ENCODE measurements at places on chromosomes 6 and 20.

DNA sequence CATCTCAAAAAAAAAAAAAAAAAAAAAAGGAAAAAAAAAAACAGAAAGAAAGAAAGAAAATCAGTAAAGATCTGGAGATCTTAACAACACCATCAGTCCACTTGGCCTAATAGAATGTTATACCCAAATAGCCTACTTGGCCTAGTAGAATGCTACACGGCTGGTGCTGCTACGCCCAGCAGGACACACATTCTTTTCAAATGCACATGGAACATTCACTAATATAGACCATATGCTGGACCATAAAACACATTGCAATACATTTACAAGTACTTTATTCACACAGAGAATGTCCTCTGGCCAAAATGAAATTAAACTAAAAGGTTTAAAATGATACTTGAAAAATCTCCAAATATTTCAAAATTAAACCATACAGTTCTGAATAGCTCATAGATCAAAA, 80.0 kb upstream of the TNFAIP3 start:
- no peak for DNase-seq

GRCh38 chr20:4090756-4091489, 75.6 kb upstream of the RNF24 start:
- no peak for DNase-seq

DNA sequence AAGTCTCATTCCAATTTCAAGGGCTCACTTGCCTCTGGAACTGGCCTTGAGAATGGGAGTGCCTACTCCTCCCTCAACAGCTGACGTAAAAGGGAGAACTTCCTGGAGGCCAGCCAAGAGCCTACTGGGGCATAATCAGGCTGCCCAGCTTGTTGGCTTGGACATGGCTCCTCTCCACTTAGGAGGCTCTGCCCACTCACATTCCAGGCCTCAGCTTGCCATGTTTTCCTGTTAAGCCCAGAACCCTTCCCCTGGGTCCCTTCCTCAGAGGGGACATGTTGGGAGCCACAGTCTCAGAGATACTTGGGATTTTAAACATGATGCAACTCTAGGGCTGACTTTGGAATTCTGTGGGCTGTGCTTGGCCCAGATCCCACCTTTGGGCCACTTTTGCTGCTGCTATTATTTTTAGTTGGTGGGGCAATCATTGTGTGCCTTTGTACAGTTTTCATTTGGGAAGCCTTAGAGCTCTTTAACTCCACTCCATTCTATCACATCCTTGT, 31.5 kb upstream of the ADTRP start:
- no peak for DNase-seq

DNA sequence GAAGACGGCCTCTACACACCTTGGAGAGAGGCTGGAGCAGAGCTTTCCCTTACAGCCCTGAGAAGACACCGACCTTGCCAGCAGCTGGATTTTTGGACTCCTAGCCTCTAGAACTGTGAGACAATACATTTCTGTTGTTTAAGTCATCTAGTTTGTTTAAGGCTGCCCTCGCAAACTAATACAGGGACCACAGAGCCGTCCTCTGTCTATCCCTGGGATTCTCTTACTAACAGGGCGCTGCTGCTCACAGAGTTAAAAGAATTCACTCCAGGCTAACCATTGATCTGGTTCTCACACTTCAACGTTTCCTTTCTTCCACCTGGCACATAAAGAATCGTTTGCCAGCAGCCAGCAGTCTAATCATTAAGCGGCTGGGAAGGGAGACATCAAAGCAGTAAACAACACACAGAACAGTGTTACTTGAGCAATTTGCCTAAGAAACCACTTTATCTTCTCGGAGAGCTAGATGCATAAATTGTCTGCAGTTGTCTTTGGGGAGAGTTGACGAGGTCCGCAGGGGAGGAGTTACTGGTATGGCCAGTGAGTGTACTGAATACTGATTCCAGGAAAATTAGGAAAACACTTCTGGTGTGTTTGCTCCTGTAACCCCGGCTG, 103.5 kb upstream of the AKAP12 start:
- DNase-seq = no peak

- DNase-seq = no peak
These were observed 42.7 kb upstream of the EZR start for GRCh38 chr6:158861686-158862381.

GRCh38 chr6:37054580-37054979, 49.1 kb downstream of the FGD2 start:
- no peak for DNase-seq

- DNase-seq = no peak
These were observed 81.3 kb upstream of the COL21A1 start for GRCh38 chr6:56328728-56329090.

GRCh38 chr6:50003139-50003538, 18.7 kb downstream of the DEFB110 start:
- DNase-seq = no peak

DNA sequence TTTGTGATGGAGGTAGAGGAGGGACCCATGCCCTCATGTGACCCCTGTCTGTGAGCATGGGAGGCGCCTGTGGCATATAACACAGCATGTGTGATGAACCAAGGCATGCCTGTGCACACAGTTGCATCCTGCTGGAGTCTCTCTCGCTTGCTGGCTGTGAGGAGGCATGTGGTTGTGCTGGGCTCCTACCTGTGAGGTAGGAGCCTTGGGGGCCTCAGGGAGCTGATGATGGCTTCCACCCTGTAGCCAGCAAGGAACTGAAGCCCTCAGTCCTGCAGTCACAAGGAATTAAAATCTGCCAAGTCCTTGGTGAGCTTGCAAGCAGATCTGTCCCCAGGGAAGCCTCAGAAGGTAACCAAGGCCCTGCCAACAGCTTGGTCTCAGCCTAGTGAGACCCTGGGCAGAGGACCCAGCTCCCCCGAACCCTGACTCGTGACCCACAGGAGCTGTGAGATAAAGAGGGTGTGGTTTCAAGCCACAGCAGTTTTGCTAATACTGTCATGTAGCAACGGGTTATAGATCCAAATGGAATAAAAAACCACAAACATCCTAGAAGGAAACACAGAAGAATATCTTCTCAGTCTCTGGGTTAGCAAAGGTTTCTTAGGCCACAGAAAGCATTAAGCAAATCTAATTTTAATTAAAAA, 145.7 kb downstream of the WDR27 start:
- DNase-seq = no peak

GRCh38 chr6:2007165-2007564, 238.2 kb downstream of the GMDS start:
- DNase-seq = no peak

DNA sequence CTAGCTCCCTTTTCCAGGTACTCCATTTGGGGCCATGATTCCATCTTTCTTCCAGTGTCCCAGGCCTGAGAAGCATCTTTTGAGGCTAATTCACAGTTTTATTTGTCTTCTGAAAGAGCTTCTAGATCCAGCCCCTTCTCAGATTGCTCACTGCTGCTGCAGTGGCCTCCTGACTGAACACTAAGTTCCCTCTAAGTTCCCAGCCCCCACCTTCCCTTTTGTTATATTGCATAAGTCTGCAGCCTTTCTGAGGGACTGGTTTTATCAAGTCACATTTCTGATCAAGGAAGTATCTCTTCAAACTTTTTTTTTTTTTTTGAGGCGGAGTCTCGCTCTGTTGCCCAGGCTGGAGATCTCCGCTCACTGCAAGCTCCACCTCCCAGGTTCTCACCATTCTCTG, 10.7 kb downstream of the MAPRE1 start:
- no peak for DNase-seq

DNA sequence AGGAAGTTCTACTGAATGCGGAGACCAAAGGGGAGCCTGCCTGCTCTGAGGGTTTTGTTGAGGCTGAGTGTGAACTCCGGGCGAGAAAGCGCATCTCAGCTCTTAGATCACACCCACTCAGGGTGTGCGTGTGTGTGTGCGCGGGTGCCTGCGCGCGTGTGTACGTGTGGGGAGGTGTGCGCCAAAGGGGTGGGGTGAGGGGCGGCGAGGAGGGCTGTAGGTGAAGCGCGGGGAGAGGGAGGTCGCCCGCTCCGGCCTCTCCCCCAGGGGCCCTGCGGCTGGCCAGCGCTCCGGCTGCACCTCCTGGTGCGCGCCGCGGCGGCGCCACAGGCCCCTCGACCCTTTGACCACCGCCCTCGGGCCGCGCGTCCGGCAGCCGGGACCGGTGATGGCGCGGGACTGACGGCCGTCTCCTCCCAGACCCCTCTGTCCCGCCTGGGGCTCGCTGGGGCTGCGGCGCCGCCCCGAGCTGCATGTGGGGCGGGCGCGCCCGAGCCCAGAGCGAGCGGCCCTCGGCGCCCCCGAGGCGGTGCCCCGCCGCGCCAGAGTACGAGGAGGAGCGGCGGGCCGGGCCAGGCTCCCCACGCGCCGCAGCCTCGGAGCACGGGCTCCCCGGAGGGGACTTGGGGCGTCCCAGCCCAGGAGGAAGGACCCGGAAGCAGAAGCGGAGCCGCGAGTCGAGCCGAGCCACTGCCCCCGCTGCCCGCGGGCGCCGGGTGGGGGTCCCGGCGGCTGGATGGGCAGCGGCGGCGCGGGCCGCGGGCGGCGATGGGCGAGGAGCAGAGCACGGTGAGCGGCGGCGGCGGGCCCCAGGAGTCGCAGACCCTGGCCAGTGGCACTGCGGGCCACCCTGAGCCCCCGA, at the start of gene RNF217:
Gene RNF217 (plus strand): TSS at position 661 of the 862 bp plus-strand sequence. CDS start 108 bp downstream, at position 769.
- no peak for DNase-seq

- DNase-seq = no peak
These were observed 325.3 kb downstream of the GJA1 start for GRCh38 chr6:121760745-121761144.
